ENCODE measurements at places on chromosomes 12 and 14.

DNA sequence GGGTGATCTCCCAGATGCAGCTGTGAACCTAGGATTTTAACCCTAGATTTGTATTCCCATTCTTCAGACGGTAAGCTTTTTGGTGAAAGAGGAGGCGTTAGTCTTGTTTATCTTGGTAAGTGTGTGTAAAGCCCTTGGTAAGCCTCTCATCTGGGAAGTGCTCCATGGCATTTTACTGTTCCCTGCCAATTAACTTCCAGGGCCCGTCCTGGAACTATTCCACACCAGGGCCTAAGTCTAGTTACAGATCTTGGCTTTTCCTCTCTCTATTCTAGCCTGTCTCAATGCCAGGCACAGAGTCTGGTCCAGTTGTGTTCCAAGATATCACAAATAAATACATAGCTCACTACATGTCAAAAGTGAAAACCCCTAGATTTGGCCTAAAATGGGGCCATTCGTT, 42.4 kb downstream of the YEATS4 start:
- no peak for DNase-seq

DNA sequence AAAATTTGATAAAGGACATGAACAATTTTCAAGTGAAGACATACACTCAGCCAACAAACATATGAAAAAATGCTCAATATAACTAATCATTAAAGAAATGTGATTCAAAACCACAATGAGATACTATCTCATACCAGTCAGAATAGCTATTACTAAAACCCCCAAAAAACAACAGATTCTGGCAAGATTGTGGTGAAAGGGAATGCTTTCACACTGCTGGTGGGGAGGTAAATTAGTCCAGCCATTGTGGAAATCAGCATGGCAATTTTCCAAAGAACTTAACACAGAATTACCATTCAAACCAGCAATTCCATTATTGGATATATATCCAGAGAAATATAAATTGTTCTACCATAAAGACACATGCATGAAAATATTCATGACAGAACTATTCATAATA, 18.7 kb upstream of the TAS2R14 start:
- no peak for DNase-seq

- no peak for DNase-seq
Observed at GRCh38 chr14:65661865-65662264, 249.3 kb downstream of the FUT8 start.

- DNase-seq = no peak
Observed at GRCh38 chr14:52494444-52494843, 57.9 kb downstream of the TXNDC16 start.

DNA sequence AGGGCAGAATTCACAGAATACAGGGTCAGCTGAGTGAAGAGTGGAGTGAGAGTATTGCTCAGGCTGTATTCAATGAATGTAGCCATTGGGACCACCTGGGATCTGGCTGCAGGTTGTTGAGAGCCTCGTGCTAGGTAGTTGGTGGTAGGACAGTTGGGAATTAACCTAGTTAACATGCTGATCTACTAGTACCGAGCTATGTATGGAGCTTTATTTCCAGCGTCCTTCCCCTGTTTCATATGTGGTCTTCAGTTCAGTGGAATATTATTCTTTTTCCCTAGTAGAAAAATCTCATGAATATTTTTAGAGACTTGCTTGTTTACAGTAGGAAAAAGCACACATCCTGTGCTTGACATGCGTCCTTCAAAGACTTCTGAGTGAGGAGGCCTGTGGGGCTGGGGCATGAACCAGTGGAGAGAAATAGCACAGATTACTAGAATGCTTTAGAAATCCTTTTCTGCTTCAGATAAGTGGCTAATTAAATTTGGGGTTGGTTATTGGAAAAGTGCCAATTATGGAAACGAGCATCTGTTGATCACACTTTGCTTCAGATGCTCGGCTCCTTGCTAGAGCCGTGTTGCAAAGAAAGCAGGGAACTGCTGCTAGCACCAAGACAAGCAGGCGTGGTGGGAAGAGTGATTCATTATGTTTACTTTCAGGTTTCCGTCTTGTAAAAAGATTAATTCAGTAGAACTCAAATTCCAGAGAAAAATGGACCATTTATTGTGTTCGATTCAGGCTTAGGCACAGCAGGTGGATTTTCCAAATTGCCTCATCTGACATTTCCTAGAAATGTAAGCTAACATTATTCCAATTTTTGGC, 53.6 kb downstream of the ARF6 start:
- DNase-seq = no peak

GRCh38 chr12:128971802-128972201, 118.5 kb downstream of the GLT1D1 start:
- DNase-seq = no peak

DNA sequence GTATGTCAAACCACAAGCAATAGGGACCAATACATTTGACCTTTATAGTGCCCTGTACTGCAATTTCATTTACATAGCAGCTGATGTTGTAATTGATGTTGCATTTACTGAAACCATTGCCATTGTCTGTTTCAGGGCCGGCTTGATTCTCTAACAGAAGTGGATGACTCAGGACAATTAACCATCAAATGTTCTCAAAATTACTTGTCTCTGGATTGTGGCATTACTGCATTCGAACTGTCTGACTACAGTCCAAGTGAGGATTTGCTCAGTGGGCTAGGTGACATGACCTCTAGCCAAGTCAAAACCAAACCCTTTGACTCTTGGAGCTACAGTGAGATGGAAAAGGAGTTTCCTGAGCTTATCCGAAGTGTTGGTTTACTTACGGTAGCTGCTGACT, 216.0 kb downstream of the AKAP6 start:
- DNase-seq = no peak

- peak; percentile 14 for DNase-seq
Observed at GRCh38 chr14:74425525-74426201, 347 bp downstream of the SYNDIG1L start.

- DNase-seq = no peak
Observed at GRCh38 chr12:91604897-91605296, 422.3 kb upstream of the DCN start.

DNA sequence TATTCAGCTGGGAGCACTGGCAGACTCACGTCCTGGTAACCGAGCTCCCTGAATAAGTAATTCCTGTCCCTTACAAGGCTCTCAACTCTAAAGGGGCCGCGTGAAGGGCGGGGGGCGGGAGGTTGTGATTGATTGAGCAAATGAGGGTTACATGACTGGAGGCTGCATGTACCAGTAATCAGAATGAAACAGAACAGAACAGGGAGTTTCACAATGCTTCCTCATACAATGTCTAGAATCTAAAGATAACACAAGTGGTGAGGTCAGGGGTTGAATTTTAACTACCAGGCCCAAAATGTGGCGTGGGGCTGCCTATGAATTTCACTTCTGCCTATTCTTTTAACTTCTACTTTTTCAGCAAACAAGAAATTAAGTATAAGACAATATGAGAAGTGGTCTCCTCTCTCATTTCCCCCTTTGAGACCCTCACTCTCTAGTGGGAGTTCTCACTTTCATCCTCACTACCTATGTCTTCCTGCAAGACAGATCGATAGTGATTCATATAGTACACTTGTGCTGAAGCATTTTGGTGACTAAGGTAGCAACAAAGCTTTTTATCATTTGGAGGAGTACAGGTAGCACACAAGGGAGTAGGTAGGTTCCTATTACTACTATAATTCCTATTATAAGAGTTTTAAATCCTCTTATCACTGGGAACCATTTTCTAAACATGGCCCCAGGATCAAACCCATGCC, 239.8 kb downstream of the KTN1 start:
- no peak for DNase-seq

- no peak for DNase-seq
Observed at GRCh38 chr12:57629897-57630471, 3.0 kb downstream of the B4GALNT1 start.

GRCh38 chr14:92431199-92431725, 82.3 kb upstream of the RIN3 start:
- DNase-seq = no peak

GRCh38 chr14:49982501-49982951, 89.6 kb downstream of the ARF6 start:
- no peak for DNase-seq

All from stimulated activated CD8-positive, alpha-beta memory T cell treated with anti-CD3 and anti-CD28 coated beads, Interleukin-12 subunit alpha, Interleukin-12 subunit beta, amount 100 ng/mL, for 1 hour (primary cell).